Jurkat, Clone E6-1 (cell line): ENCODE measurements at places on chromosomes 13 and 19.

GRCh38 chr13:29605860-29606526 is 10.5 kb upstream of the SLC7A1 start:
- no peak for DNase-seq

GRCh38 chr19:12872941-12873890 is 8.0 kb downstream of the DNASE2 start:
- DNase-seq: peak; percentile 54

GRCh38 chr13:111429064-111429558 is 108.7 kb downstream of the TEX29 start:
- peak; percentile 28 for DNase-seq

- DNase-seq: no peak
These were observed 170.1 kb upstream of the ZNF536 start for GRCh38 chr19:30202060-30202600.

DNA sequence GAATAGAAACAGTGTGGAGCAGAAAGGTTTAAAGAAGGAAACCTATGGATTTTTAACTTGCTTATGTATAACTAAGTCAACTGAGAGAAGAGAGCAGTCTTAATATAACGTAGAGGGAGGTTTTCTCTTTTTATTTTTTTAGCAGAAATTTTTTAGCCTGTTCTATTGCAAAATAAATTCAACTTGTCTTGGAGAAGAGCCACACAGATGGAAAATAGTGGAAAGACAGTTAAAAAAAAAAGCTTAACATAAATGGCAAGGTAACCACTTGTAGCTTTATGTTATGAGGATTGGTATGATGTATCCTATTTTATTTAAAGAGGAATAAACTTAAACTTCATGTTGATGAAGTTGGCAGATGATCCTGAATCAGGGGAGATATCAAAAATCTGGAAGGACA is 312.4 kb downstream of the SHISA2 start:
- no peak for DNase-seq

DNA sequence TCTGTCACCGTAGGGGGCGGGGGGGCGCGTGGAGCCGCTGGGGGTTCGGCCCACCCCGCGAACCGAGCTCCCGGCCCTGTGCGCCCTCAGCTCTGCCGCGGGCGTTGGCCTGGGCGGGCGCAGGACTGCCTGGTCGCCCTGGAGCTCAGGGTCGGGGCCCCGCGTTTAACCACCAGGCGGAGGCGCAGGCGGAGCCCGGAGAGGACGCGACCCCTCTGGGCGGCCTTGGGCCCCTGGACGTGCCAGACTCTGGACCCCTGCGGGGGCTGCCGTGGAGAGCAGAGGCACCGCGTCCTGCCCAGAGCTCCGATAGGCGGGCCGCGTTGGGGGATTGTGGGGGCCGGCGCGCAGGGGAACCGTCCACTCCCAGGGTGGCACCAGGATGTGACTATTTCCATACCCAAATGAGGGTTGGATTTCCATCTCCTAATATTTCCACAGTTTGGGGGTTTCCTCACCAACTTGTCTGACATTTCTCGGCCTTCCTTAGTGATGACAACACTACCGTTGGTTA is 13.0 kb upstream of the USP29 start:
- no peak for DNase-seq

DNA sequence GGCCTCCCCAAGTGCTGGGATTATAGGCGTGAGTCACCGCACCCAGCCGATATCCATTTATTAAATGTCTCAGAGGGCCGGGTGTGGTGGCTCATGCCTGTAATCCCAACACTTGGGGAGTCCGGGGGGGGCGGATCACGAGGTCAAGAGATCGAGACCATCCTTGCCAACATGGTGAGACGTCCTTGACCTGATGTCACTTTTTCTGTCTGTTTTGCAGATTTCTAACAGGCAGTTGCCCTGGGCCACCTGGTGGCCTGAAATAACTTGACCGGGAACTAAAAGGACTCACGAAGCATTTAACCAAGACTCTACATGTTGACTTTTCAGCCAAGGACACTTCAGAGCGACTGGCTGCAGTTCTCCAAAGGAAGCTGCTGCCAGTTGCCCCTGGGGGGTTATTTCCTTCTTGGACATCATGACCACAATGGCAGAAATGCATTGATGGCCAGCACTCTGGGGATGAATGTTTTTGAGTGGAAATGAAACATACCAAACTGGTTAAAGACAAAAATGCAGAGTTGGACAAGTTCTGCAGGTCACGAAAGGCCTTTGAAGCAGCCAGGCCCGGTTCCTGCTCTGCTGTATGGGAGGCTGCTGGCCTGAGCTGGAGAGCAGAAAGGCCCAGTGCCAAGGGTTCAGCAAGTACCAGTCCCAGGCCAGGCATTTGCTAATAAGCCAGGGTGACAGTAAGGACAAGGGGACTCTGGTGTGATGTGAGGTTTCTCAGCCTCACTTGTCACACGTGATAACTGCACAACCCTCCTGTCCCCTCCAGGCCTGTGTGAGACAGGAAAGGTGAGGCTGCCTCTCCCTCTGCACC is 8.3 kb downstream of the ZNF837 start:
- no peak for DNase-seq

- DNase-seq: no peak
These were observed 140.1 kb downstream of the RGCC start for GRCh38 chr13:41597348-41598041.

GRCh38 chr13:80824229-80824628 is 483.3 kb upstream of the SPRY2 start:
- DNase-seq: no peak
